ENCODE measurements at places on chromosomes 5 and 9.
A peak's percentile ranks its signal among the peaks of the same experiment; 100 is the strongest.

GRCh38 chr5:59500014-59500413 lies 393.5 kb downstream of the PDE4D start:
- DNase-seq: no peak

- no peak for DNase-seq
Observed at GRCh38 chr5:150570333-150570732, 62.4 kb downstream of the NDST1 start.

- no peak for DNase-seq
Observed at GRCh38 chr9:21583628-21584377, 101.7 kb upstream of the IFNE start.

GRCh38 chr5:60505373-60506171 lies 194.4 kb downstream of the DEPDC1B start:
- no peak for DNase-seq

DNA sequence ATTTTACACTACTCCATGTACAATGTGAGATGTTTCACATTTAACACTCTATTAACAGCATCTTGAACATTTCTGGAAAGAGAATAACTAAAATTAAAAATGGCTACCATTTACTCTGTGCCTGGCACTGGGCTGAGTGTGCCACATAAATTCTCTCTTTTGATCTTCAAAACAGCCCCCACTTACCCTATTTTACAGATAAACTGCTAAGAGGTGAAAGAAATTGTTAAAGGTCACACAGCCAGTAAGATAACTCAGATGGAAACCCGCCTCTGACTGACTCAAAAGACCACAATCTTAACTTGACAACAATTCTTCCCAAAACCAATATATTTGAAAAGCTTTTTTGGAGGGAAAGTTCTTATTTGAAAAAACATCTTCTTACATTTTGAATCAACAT lies 97.3 kb downstream of the MAPKAP1 start:
- no peak for DNase-seq

DNA sequence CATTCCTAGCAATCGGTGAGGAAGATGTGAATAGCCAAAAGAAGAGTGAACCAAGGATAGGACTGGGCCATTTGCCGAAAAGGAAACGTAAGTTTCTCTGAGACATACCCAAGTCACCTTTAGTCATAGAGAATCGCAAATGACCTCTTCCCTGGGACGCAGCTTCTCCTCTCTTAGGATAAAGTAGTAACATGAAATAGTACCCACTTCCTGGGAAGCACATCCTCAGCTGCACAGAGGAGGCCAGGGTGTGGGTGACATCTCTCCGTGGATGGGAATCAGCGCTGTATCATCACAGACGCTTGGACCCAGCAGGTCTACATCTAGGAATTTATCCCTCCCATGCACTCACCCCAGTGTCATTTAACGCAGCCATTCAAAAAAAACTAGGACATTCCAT lies 120.9 kb upstream of the PHYKPL start:
- no peak for DNase-seq

- DNase-seq: peak; percentile 24
Observed at GRCh38 chr9:70947086-70947485, 174.3 kb downstream of the TRPM3 start.

- DNase-seq: no peak
Observed at GRCh38 chr5:167961731-167962130, 329.7 kb upstream of the WWC1 start.

GRCh38 chr9:131043087-131043486 lies 34.1 kb downstream of the LAMC3 start:
- no peak for DNase-seq

GRCh38 chr9:32596936-32597335 lies 24.0 kb upstream of the NDUFB6 start:
- DNase-seq: no peak

DNA sequence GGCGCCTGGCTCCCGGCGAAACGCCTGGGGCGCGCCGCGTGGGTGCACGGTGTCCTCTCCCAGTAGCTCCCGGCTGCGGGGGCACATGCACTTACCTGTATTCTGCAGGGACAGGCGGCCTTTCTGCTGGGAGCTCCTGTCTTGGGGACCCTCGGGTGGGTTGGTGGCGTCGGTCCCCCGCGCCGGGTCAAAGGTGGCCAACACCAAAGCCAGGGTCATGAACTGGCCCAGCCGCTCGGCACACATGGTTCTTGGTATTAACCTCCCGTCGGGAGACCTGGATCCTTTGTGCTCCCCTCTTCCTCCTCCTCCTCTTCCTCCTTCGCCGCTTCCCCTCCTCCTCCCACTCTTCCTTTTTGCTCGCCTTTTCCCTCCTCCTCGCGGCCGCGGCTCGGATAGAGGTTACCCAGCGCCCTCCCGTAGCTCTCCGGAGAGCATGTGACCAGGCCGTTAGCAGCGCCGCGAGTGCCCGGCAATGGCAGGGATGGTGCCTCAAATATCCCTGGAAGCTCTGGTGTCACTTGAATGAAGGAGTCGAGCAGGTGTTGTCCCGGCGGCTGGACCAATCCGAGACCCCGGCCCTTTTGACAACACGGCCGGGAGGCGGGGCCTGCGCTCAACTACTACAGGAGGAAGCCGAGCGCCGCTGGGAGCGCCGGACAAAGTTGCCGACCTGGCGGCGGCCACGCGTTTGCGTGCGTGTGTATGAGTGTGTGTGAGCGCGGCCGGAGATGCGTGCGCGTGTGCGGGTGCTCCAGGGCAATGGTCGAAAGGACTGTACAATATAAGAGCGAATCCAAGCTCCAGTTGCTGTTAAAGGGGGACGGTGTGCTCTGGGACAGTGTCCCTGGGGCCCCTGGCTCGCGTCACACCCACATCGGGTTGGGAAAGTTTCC lies at the start of gene STC2:
TSS of gene STC2 (minus strand) at position 467 of the 896 bp plus-strand sequence. CDS start at position 246, 221 bp downstream.
- DNase-seq: peak; percentile 99

DNA sequence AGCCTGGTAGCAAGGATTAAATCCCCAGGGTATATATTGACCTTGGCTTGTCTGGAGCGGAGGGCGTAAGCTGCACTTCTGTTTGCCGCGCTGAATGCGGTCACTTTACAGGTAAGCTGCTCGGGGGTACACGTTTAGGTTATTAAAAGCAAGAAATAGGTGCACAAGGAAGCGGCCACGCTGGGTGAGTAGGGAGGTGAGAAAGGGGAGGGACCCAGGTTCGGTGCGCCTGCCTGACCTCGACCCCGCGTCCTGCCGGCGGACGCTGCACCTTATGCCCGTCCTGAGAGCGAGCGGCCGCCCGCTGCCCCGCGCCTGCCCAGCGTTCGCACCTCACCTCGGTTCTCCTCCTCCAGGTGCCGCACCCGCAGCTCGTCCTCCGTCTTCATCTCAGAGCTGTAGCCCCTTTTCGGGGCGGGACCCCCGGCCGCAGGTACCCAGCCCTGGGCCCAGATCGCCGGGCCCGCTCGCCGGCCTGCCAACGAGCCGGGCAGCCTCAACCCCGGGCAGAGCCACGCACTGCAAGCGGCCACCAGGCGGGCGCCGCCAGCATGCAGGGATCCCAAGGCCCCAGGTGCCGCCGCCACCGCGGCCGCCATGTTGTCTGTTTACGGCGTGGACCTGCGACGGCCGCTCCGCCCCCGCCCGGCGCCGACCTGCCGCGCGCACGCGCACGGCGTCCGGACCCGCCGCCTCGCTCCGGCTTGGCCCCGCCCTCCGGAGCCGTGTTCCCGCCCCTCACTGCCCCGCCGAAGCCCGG lies at the start of gene AUH:
TSS of gene AUH (minus strand) at position 628 of the 760 bp plus-strand sequence. CDS start at position 599, 29 bp downstream.
- DNase-seq: peak; percentile 75

- DNase-seq: no peak
Observed at GRCh38 chr5:150401376-150402228, 11.1 kb downstream of the CD74 start.

- no peak for DNase-seq
Observed at GRCh38 chr5:38434966-38435705, 121.3 kb downstream of the LIFR start.

- no peak for DNase-seq
Observed at GRCh38 chr5:71899865-71900342, 180.8 kb downstream of the CARTPT start.

DNA sequence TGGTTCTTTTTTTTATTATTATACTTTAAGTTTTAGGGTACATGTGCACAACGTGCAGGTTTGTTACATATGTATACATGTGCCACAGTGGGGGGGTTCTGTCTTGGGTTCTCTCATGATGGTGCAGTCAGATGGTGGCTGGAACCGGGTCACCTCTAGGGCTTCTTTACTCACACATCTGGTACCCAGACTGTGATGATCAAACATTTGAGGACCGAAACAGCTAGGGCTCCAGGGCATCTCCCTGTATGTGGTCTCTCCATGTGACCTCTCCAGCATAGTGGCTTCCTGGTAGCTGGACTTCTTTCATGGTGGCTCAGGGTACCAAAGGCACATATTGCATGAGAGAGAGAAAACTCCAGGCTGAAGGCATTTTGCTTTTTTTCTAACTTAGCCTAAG lies 9.8 kb upstream of the CRHBP start:
- no peak for DNase-seq

DNA sequence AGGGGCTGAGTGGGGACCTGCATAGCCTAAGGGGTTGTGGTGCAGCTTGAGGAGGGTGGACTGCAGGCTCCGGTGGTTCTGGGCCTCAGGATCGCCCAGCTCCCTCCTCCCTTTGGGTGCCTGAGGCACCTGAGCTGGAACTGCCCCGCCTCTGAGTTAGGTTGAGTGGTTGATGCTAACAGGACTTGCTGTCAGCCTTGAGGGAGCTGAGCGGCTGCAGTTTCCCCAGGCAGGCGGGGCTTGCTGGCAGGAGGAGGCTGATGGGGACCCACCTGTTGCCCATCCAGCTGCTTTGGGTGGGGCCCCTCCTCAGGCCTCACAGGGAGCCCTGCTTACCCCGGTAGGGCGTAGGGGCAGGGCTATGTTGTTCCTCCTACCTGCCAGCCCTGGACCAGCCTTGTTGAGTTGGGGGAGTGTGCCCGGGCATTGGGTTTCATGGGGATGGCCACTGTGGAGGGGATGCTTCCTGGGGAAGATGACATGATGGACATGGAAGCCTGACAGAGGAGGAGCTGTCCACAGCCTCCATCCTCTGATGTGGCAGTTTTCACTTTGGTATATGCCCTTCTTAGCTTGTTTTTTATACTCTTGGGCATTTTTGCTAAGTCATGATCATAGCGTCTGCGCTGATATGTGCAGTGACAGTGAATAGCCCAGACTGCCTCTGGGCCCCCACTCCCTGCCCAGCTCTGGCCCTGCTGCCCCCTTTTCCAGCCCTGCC lies 14.3 kb downstream of the WNK2 start:
- DNase-seq: no peak

DNA sequence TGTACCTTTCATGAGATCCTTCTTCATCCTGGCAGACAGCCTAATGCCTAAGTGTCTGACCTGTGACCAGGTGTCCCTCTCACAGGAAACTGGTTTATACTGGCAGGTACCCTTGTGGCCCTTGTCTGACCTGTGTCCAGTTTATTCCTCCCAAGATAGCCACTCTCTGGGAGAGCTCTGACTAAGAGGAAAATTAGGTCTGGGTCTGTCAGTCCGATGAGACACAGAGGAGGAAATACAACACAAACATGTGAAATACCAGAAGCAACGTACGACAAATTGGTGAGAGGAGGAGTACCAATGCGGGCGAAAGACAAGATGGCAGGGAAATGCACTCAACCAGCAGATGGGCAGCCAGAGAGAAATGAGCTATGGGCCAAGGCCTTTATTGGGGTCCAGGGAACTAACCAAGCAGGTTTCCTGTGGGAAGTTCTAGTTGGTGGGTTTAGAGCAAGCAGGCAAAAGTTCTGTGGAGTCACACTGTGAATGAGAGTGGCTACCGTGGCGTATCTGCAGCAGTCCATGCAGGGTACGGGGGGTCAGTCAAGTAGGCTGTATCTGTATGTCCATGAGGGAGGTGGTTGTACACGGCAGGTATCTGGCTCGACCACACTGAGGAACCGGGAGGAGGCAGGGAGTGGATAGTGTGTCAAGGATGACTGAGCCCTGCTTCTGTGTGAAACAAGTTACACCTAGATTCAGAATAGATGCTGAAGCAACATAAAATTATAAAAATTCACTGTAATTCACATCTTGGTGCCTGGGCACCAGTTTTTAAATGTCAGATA lies 109.0 kb downstream of the MLLT3 start:
- no peak for DNase-seq

DNA sequence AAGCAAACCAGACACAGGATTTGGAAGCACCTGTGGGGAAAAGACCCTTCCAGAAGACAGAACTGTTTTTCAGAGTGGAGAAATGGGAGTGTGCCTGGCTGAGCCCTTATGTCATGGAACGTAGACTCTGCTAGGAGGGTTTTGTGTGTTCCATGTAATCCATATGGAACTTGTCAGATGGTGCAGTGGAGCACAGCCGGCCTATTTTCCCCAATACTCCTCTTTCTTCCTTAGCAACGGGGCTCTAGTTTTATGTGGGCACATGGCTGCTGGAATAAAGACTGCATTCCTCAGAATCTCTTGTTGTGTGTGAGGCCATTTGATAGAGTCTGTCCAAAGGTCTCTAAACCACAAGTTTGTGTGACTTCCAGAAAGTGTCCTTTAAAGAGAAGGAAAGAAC lies 284.0 kb downstream of the DRD1 start:
- no peak for DNase-seq

- DNase-seq: no peak
Observed at GRCh38 chr5:139196296-139196956, 1.7 kb downstream of the SIL1 start.

- DNase-seq: no peak
Observed at GRCh38 chr9:93107151-93107824, 11.3 kb downstream of the CARD19 start.

DNA sequence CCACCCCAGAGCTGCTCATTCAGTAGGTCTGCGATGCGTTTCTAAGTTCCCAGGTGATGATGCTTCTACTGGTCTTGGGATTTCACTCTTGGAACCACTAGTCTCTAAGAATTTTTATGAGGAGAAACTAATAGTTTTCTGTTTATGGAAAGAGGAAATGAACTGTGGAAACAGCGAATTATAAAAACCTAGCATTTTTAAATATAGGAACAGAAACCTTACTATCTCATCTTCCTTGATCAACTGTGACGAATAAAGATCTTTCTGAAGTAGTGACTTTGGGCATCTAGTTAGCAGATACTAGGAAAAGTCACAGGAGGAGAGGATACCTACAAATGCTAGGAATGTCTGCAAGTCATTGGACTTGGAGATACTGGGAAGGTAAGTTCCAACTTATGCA lies 376.8 kb upstream of the RFX3 start:
- no peak for DNase-seq

GRCh38 chr9:81317223-81317622 lies 372.1 kb downstream of the TLE1 start:
- no peak for DNase-seq

GRCh38 chr5:112971276-112971675 lies 5.3 kb upstream of the DCP2 start:
- no peak for DNase-seq

DNA sequence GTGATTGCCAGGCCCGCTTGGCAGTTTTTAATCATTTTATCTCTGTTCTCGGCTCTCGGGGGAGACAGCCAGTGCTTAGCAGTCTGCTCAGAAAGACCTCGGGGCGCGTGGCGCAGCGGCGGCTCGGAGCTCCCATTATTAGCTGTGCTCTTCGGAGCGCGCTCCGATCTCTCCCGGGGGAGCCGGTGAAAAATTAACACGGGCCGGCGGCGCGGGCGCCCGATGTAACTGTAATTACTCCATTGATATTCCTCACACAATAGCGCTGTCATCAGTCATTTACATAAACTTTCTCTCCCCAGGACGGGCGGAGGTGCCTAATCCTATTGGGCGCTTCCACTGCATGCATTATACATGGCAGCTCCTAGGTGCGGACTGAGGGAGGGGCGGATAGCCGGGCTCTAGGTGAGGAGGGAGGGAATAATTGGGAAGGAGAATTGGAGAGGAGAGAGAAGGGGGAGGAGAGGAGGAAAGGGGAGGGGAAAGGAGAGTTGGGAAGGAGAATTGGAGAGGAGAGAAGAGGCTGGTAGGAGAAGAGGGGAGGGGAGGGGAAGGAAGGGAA lies 24.9 kb downstream of the LMX1B start:
- no peak for DNase-seq

GRCh38 chr5:170353011-170353761 lies 36.0 kb downstream of the KCNMB1 start:
- no peak for DNase-seq
